ENCODE measurements at places on chromosomes 4 and X.

DNA sequence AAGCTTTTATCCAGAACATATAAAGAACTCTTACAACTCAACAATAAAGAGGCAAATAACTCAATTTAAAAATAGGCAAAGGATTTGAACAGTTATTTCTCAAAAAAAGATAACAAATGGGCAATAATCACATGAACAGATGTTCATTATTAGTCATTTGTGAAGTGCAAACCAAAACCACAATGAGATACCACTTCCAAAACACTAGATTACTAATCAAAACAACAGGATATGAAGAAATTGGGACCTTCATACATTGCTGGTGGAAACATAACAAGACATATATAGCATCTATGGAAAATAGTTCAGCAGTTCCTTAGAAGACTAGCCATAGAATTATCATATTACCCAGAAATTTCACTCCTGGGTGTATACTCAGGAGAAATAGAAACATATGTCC, 224.6 kb downstream of the FBXO8 start:
- DNase-seq, result no peak

DNA sequence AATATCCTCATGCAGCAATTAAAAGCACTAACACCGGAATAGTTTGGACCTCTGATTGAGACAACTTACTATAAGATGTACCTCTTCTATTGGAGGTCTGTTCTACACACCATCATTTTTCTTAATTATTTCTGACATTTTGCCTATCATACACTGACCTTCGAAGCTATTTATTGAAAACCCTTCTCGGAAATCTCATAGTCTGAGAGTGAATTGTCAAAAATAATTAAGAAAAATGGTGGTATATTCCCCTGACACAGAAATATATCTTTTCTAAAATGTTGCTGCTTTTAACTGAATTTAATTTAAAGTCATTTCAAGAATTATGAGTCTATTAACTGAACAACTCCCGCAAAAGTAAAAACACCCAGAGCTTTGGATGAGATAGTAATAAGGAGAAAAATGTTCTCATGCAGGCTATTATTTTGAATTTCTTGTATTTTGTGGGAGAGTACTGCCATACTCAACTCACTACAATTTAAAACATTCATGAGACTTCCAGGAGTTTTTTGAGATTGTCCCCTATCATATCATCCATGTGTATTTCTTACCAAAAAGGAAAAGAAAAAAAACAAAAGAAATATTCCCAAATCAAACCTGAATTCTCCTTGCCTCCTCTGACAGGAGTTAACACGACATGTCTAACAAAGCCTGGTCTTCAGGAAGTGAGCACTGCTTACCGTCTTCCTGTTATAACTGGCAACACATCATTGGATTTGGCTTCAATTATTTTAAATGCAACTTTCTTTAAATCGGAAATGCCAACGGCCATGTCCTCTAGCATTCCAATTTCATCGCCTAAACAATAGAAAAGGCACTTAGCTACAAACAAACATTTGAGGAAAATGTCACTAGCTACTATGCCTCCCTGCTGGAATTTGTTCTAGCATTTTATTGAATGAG, 485.3 kb downstream of the IL15 start:
- DNase-seq, result no peak

- no peak for DNase-seq
Observed at GRCh38 chr4:1002131-1002630, 9.0 kb upstream of the SLC26A1 start.

DNA sequence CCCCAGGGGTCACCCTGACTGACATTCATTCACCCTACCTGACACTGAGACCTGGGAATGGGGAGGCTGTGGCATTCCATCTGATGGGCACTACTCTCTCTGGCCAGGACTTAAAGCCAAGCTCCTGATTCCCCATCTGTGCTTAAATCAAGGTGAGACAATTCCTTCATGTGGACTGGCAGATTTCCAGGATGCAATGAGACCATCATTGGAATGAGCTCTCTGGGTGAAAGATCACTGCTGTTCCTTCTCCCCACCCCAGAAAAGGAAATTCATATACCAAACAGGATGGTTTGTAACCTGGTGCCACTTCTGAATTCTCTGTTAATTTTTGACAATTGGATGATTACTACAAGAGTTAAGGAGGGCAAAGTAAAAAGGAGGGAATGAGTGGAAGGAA, 354.8 kb downstream of the MID1IP1 start:
- no peak for DNase-seq

DNA sequence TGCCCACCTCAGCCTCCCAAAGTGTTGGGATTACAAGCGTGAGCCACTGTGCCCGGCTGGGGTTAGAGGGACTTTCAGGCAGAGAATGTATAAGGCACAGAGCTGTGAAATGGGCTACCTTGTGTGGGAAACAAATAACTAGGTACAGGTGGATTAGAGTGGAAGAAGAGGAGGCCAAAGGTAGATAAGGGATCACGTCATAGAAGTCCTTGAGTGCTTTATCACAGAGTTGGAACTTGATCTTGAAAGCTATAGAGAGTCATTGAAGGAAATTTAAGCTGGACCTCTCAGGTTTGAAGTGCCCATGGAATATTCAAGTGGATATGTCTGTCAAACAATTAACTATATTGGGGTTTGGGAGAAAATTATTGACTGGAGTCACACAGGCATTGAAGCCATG, 8.4 kb downstream of the N4BP2 start:
- no peak for DNase-seq

- no peak for DNase-seq
Observed at GRCh38 chr4:150972592-150972991, 42.5 kb downstream of the LRBA start.
